Fibroblast of villous mesenchyme (primary cell): ENCODE measurements at places on chromosomes 11 and 22. TPM values are rescaled to one million over a fixed set of nuclear protein-coding genes. Genes with fewer than 3 reads are reported as not detected.

The NNMT gene
- 505 and 713 TPM in 2 replicates for total RNA-seq

The ALKBH8 gene
- total RNA-seq, result 6.1 and 6.5 TPM in 2 replicates

The SYVN1 gene
- total RNA-seq, result 13.0 and 13.5 TPM in 2 replicates

The JRKL gene
- total RNA-seq, result 6.1 and 10.4 TPM in 2 replicates

The MS4A3 gene
- total RNA-seq, result not detected in 2 replicates

The YAP1 gene
- total RNA-seq, result 127 and 148 TPM in 2 replicates

The ELF5 gene
- under 0.01 TPM in 2 replicates for total RNA-seq

The GLYATL1 gene
- under 0.01 TPM in 1 of 2 replicates, not detected in the other for total RNA-seq

The SRSF8 gene
- 17.4 and 19.0 TPM in 2 replicates for total RNA-seq

The GPHA2 gene
- total RNA-seq, result not detected in 2 replicates
